ENCODE measurements at places on chromosomes 5 and 9.

DNA sequence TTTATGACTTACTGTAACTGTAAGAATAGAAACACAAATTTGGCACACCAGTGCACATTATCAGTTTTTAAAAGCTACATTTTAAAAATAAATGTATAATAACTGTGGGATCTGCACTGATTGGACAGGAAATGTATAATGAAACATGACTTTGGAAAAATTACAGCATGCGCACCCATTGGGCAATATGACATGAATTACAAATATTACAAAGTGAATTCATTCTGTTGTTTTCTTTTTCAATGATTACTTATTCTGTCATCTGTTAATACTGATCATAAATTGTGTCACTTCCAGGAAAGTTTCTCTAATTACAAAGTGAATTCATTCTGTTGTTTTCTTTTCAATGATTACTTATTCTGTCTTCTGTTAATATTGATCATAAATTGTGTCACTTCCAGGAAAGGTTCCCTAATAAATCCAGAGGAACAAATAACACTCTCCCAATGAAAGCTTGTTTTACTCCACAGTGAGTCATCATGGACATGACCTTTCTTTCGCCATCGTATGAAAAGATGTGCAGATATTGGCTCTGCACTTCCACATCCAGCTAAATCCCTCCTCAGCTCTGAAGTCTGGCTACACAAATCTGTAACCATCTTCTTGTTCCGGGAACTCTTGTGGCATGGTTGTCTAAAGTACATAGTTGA is 297.0 kb upstream of the HAPLN1 start:
- DNase-seq = no peak

DNA sequence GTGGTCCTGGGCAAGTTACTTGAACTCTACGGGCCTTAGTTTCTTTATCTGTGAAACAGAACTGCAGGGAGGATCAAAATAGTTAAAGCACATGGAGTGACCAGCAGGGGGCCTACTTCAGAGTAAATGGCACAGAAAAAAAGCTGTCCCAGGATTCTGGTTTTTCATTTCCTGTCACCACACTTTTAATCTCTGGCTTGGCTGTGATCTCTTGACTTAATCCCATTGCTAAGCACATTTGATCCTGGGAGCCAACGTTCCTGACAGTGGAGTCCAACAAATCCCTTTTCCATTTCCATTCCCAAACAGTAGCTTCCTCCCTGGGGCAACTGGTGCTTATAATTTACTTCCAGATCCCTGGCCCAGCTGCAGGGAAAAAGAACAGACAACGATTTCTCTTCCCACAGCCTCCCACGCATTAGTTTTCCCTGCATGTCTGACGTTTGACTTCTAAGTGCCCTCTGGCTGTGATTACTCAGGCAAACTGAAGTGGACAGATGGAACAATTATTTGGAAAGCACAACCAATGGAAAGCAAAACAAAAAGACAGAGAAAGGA is 136.5 kb upstream of the STK32A start:
- DNase-seq = no peak

DNA sequence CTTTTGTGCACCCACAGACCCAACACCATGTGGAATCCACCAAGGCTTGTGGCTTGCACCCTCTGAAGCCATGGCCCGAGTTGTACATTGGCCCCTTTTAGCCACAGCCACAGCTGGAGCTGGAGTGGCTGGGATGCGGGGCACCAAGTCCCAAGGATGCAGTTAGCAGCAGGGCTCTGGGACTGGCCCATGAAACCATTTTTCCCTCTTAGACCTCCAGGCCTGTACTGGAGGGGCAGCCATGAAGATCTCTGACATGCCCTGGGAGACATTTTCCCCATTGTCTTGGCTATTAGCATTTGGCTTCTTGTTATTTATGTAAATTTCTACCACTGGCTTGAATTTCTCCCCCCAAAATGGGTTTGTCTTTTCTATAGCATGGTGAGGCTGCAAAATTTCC is 51.8 kb downstream of the RASA1 start:
- no peak for DNase-seq

- DNase-seq = no peak
These were observed 30.8 kb downstream of the IPPK start for GRCh38 chr9:92639124-92639523.

DNA sequence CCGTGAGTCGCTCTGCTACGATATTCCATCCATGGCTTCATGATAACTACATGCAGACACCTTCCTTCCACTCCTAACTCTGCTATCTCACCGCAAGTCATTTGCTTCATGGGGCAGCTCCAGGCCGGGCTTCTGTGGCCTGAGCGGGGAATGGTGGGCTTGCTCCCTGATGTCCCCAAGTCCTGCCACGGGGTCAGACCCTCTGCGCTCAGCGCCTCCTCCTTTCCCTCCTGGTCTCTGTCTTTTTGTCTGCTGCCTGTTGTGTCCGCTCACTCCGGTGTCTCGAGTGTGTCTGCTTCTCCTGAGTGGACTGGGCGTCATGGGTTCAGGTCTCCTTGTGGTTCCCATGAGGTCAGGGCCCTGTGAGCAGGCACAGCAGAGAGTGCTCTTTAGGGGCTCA is 139.6 kb downstream of the CACNA1B start:
- DNase-seq = no peak

DNA sequence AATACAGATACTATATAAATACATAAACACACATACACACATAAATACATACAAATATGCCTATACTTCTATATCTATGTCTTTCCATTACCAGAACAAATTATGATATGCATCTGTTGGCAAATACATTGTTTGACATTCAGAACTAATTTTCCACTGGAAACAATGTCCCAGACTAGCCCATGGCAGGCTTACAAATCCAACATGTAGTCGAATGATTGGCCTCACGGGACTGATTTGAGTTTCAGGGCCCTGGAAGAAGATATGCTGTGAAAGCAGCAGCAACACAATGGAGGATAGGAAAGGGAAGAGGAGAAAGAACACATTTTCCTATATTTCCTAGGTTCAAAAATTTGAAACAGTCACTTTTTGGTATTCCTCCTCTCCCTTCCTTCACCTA is 881.1 kb upstream of the DMAC1 start:
- no peak for DNase-seq

DNA sequence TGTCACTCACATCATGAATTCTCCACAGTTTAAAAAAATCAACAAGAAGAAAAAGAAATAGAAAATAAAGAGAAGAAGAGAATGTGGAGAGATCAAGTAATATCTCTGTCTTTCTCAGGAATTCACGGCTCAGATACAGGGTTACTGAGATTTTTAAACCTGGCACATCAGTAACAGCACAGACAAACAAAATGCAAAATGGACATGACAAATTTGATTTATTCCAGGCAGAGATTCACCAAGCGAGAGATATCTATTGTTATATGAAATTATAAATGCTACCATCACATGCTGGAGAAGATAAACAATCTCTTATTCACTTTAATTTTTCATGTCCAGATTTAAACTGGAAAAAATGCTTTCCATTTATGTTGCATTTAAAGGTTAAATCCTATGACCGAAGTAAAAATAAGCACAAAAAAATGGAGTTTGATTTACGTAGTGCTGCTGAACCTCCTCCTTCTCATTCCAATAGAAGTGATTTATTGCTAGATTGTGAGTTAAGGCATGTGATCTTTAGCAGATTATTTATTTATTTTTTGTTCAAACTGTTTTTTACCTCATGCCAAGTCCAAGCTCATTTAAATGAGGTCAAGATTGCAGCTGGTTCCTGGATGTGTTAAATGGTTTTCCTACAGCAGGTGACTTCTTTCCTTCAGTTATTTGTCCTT is 926.4 kb downstream of the MAT2B start:
- no peak for DNase-seq

- DNase-seq = no peak
These were observed 183.3 kb downstream of the MAST4 start for GRCh38 chr5:66779528-66779927.

- DNase-seq = no peak
These were observed 358.4 kb downstream of the ARRDC3 start for GRCh38 chr5:91024727-91025126.

DNA sequence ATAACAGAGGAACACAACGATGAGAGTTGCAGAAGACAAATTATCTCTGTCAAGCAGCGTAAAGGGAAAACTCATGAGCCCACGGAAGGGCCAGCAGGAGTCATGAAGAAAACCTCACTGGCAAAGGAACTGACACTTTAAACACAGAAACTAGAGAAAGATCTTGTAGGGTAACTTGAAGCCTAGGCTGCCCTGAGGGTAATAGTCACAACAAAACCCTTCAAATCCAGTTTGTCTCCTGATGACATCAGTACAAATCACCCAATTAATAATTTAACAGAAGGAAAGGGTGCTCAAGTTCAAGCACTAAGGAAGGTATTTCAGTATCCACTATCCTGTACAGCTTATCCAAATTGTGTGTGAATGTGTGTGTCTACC is 549.1 kb downstream of the MTRR start:
- no peak for DNase-seq

DNA sequence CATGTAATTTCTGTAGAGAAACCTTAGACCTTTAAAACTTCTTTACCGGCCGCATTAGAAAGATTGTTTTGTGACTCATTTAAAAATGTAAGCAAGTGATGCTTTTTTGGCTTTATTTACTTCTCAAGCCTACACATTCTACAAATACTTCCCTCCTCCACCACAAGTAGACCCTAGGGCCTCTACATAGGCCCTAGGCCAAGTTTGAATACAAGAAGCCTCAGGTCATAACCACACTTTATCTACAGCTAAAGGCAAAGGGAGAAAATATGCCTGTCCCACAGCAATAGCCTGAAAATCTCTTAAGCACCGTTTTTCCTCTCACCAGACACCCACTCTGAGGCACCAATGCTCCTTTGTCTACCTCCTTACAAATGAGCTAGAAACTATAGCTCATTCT is 53.9 kb downstream of the CSNK1A1 start:
- DNase-seq = no peak

- DNase-seq = no peak
These were observed 90.3 kb upstream of the FBXL17 start for GRCh38 chr5:108472237-108472636.

- DNase-seq = no peak
These were observed 8.1 kb downstream of the TNFAIP8 start for GRCh38 chr5:119363936-119364335.

GRCh38 chr9:4939118-4939561 is 45.9 kb upstream of the JAK2 start:
- DNase-seq = no peak

GRCh38 chr5:37355161-37355560 is 15.7 kb downstream of the NUP155 start:
- DNase-seq = no peak

- no peak for DNase-seq
These were observed 49.9 kb upstream of the GARNL3 start for GRCh38 chr9:127214421-127215267.

- no peak for DNase-seq
These were observed 216.2 kb downstream of the PIK3R1 start for GRCh38 chr5:68431601-68432337.

DNA sequence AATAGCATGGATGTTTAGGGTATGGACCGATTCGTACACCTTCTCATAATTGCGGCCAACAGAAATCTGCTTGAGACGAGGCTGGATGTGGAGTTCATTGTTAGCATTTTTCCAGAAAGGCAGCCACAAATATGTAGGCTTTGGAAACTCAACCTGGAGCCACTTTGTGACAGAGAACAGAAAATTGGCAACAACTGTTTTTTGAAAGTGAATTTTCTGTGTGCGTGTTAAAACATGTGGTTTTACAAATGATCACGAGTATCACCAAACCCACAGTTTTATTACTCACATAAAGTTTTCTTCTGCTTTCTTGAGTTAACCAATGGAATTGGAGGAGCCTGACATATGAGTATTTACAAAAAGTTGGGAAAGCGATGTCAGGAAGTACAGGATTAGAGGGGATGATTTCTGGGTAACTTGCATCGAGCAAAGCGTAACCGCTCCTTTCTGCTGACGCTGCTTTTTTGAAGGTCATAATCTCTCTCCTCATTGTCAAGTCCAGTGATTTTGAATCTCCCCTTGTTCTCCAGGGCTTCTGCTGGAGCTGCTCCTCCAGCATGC is 138.5 kb upstream of the TAF11L2 start:
- no peak for DNase-seq

Data from occipital lobe (tissue), 3 donors.